ENCODE measurements at places on chromosomes 11 and 22.

- DNase-seq: no peak
Measured at GRCh38 chr11:69881467-69882269, 62.5 kb upstream of the FGF3 start.

GRCh38 chr22:44707178-44707577, 5.2 kb downstream of the PRR5 start:
- no peak for DNase-seq

GRCh38 chr11:12868315-12869073, 140.6 kb upstream of the RASSF10 start:
- no peak for DNase-seq

GRCh38 chr22:24023204-24023789, 12.2 kb downstream of the CABIN1 start:
- DNase-seq: no peak

- peak; percentile 57 for DNase-seq
Measured at GRCh38 chr22:46803031-46803880, 40.8 kb downstream of the TBC1D22A start.

GRCh38 chr11:78931891-78932290, 357.2 kb upstream of the NARS2 start:
- no peak for DNase-seq

DNA sequence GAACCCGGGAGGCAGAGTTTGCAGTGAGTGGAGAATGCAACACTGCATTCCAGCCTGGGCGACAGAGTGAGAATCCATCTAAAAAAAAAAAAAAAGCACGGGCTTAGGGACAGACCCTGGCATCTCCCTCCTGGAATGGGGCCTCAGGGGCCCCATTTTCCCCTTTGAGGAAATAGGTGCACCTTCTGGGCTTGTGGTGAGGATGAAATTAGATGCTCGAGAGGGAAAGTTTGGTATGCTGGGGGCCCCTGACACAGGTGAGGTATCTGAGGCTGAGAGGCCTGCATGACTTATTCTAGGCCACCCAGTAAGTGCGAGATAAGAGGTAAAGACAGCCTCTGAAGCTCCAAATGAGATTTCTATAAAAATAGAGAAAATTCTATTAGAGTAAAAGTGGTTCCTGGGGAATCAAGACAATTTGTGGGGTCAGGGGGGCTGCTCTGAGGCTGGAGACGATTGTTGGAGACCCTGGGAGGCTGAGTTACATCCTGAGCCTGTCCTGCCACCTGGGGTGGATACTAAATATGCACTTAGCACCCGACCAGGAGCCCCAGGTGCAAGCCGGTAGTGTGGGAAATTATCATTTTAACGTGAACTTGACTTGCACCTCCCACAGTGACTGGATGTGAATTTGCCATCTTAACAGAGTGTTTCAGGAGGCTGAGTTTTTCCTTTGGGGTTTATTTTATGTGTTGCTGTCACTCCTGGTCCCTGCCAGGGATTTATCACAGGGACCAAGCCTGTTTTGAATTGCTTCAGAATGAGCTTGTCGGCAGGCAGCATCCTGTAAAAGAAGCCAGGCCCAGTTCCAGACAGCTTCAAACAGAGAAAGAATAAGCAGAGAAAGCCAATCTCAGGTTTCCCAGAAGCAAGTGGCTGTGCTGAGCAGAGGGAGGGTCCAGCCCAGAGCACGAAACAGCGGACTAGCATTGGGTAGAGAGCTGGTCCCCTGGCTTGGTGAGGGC, 48.4 kb upstream of the TSKU start:
- no peak for DNase-seq

DNA sequence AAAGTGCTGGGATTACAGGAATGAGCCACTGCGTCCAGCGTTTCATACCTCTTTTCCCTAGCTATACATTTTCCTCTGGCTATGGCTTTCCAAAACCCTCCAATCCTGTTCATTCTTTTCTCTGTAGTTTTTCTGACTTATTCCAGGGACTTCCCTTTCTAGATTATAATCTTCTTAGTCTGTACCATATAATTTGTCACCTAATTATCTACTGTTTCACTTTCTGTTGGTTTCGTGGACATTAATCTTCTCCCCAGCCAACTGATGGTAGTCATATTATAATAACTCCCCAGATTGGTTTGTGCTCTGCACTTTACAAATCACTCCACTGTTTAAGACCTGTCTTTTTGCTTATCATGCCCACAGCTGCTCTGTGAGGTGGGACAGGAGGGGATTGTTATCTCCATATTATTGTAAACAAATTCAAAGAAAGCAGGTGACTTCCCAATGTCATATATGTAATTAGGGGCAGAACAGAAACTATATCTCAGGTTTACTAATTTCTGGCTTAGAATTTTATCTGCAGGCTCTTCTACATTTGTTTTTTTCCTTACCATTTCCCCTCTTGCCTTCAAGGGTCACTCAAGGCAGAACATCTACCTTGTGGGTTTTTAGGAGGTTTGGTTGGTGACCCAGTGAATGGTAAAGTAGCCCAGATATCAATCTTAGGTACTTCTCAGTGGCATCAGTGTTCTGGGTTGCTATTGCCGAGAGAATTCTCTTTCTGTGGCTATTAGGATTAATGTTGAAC, 23.9 kb downstream of the STIM1 start:
- no peak for DNase-seq

DNA sequence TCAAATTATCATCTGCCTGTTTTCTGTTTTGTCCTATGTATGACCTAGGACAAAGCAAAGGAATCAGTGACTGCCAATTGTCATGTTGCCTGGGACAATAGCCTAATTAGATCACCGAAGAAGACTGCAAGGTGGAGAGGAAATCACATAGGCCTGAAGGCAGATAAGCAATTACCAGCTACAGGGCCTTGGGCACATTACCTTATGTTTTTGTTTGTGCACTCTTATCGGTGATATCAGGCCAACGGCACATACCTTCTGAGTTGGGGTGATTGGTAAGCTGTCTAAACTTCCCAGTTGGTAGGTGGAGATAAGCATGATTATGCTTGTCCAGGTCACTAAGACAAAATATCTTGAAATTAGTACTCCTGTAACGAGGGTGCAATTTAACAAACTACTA, 58.1 kb upstream of the FAM181B start:
- no peak for DNase-seq

- DNase-seq: no peak
Measured at GRCh38 chr11:76798202-76798581, 15.0 kb downstream of the TSKU start.

DNA sequence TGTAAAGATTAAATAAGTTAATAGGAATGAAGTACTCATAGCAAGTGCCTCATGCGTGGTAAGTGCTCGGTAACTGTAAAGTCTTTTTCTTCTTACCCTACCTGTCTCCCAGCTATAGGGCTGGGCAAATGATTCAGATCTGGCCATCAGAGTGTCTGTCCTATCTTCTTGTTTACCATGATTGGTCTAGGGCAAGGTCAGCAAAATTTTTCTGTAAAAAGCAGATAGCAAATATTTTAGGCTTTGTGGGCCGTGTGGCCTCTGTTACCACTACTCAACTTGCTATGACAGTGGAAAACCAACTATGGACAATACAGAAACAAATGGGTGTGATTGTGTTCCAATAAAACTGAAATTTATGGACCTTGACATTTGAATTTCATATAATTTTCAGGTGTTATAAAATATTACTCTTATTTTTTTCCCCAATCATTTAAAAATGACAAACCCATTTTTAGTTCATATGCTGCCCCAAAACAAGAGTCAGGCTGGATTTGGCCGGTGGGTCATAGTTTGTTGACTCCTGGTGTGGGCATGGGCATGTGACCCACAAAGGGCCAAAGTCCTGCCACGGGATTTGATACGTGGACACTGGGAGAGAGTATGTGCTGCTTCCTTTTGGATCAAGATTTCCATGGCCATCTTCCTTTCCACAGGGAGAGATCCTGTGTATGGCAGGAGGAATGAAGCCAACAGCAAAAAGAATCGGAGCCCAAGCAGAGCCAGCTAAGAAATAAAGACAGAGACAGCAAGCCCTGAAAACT, 26.8 kb upstream of the FZD4 start:
- DNase-seq: no peak

- no peak for DNase-seq
Measured at GRCh38 chr11:12215181-12215593, 104.8 kb downstream of the MICAL2 start.

GRCh38 chr11:62806611-62807121, 1.4 kb upstream of the NXF1 start:
- no peak for DNase-seq

DNA sequence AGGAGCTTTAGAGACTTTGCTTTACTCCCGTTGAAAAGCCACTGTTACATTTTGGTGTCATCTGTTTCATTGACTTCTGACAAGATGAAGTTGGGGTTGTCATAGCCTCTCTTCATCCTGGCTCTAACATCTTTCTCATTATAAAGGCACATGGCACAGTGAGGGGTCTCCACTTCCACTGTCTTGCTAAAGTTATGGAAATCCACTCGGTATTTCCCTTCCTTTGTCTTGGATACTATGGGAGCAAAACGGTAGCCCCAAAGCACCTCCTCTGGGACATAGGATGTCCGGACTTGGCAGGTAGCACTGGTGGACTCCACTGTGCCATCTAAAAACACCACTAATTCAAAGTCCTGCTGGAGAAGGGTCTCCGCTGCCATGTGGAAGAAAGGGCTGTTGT, 28.0 kb downstream of the KCNJ1 start:
- no peak for DNase-seq

GRCh38 chr11:66848671-66849500, 5.6 kb downstream of the RCE1 start:
- DNase-seq: no peak

DNA sequence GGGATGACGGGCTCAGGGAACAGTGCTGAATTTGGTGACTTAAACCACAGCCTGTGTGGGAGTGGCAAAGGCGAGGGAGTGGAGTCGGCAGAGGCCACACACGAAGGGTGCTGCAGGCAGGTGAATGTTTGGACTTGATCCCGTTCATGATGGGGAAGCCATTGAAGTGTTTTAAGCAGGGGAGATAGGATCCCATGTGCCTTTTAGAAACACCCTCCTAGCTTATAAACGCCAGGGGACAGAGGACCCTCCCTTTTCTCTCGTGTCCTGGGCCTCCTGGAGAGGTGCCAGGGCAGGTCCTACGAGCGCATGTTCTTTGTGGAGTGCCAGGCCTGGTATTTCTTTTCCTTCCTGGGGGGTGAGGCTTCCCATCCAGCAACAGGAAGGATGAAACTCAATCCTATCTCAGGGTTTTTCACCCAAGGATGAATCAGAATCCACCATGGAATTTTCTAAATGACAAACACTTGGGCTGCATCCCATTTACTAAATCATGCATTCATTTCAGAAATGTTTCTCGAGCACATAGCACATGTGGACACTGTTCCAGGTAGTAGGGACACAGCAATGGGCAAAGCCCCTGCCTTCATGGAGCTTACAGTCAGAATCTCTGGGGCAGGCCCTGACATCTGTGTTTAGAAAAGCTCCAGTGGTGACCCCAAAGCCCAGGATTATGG, 59.6 kb downstream of the CHRDL2 start:
- DNase-seq: no peak

- DNase-seq: peak; percentile 13
Measured at GRCh38 chr11:59556115-59556916, 45.0 kb downstream of the OR4D9 start.

Measured in activated T-helper 1 cell treated with Interleukin-2 at 50 U/mL for 16 hours (primary cell).